ENCODE measurements at places on chromosomes 4 and X. TPM values are rescaled to one million over a fixed set of nuclear protein-coding genes. Genes with fewer than 3 reads are reported as not detected.

The PRR32 gene
- not detected for total RNA-seq

The NAT8L gene
- total RNA-seq = not detected

The HSD17B13 gene
- total RNA-seq = not detected

The APOOL gene
- 9.3 TPM for total RNA-seq

- DNase-seq = no peak
Observed at GRCh38 chr4:88964450-88964849, 92.5 kb downstream of the FAM13A start.

DNA sequence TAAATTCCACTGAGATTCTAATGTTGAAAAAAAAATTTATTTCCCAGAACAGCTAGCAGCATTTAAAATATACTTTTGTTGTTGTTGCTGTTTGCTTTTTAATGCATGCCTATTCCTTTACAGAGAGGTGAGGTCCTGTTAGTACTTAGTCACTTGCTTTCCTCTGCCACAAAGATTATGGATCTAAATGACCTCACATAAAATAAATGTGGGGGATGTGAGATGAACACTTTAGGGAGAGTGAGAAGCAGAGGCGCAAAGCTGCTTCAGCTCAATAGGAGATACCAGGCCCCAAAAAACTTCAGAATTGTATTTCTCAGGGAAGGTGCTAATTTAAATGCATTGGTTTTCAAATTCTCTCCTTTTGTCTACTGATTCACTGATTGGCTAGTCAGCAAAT, 4.0 kb downstream of the LDB2 start:
- DNase-seq = no peak

DNA sequence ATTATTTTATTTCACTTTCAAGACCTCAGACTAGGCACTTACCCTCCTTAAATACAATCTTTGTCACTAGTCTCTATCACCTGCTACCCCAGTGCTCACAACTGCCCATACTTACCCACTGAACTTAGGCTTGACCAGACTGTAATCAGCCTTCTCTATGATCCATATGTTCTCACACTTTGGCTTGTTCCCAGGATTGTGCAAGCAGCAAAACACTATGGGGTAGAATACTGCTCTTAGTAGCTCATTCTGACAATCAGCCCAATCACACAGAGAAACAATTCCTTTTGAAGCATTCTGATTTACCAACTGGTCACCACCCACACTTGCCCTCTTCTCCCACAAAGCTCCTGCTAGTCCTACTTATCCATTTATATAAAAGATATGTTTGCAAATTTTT, 878.3 kb downstream of the FSTL5 start:
- no peak for DNase-seq

DNA sequence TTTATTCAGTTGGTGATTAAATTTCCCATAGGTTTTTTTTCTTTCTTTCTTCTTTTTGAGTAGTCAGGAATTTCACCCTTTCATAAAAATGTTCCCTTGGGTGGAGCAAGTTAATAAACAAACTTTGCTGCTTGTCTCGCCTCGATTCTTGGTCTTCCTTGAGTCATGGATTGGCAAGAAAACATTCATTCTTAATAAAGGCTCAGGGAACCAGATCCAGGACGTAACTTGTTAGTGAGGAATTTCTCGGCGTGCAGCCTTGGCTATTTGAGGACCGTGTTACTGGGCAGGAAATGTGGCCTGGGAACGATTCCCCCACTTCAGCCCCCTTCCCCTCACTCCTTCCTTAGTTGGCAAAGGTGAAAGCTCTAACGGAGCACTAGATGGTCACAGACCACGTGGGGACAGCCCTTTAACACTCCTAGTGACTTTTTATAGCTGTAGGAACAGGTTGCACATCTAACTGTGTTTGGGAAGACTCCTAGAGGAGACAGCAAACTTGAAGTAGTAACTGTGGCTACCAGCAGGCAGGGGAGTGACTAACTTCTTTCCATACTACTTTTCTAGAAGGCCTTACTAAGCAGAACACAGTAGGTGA, 106.8 kb downstream of the UCHL1 start:
- DNase-seq = no peak

- DNase-seq = peak; percentile 58
Observed at GRCh38 chrX:13250826-13251580, 68.8 kb downstream of the ATXN3L start.

DNA sequence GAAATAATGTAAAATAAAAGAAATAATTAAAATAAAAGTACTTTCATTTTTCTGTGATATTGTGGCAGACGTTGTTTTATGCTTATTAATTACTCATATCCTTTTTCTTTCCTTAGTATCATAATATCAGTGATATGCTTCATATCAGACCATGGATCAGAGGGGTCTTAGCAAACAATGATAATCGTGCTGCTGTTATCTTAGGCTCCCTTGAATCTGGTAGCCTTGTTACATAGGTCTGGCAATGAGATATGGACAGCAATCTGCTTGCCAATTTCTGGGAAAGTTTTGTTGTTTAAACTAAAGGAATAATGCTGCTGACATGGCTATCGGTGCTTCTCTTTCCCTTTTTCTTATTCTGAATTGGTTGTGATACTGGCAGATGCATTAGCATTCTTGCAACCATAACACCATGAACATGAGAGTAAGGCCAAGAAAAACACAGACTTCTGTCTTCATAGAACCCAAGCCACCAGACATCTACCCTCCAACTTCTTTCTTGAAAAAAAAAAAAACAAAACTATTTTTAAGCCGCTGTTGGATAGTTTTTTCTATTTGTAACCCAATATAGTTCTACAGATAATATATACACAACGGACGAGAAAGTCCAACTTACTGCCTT, 16.4 kb downstream of the EPHA5 start:
- no peak for DNase-seq

- DNase-seq = no peak
Observed at GRCh38 chrX:19545651-19546050, 30.3 kb upstream of the MAP3K15 start.

DNA sequence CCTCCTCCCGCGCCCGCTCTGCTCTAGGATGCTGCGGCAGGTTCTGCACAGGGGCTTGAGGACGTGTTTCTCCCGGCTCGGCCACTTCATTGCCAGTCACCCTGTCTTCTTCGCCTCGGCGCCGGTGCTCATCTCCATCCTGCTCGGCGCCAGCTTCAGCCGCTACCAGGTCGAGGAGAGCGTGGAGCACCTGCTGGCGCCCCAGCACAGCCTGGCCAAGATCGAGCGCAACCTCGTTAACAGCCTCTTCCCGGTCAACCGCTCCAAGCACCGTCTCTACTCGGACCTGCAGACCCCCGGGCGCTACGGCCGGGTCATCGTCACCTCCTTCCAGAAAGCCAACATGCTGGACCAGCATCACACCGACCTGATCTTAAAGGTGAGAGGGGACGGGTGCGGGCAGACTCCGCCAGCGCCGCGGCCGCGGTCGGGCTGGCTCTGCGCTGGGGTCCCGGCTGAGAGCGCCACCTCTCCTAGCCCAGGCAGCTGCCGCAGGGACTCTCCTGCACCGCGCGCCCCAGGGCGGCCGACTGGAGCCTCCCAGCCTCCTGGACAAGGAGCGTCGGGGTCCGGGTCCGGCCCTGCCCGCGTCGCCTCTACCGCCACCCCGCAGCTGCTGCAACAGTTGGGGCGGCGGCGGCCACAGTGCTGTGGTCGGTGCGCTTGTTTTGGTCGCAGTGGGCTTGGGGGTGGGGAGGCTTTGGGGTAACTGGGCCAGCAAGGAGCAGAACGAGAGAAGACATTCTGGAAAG, at the start of gene PTCHD1:
TSS of gene PTCHD1 (plus strand) at position 2 of the 752 bp plus-strand sequence. CDS start at position 29, 27 bp downstream.
- DNase-seq = no peak

DNA sequence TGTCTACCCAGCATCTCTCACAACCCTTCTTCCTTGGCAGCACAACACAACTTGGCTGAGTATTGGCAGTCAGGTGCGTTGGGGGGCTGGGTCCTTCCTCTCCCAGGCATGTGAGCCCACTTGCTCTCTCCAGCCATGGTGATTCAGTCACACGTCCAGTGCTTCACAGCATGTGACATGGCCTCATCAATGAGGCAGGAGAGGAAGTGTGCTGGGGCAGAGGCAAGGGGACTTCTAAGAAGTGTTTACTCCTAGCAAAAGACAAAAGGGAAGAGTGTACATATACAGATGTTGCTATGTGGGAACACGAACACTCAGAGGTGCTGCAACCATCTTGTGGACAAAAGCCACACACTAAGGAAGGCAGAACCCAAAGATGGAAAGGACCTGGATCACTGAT, 380.8 kb downstream of the FBXW7 start:
- DNase-seq = no peak

GRCh38 chrX:115364670-115365069, 75.2 kb downstream of the LUZP4 start:
- DNase-seq = no peak

GRCh38 chr4:82761229-82761628, 37.4 kb downstream of the SCD5 start:
- DNase-seq = no peak

DNA sequence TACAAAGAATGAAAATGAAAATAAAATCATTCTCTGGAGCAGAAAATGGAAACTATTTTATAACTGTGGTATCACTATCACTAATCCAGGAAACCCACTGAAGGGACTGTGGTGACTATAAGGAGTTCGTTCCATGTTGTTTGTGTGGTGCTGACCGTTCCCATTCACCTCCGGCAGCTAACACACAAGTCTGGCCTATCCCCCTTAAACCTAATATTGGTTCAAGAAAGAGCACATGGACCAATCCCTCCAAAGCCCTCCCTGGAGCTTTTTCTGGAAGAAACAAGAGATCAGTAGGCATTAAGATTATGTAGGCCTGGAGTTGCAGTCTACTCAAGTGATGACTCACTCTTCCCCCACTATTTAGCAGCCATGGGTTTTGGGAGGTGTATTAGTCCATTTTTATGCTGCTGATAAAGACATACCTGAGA, 25.9 kb upstream of the FAM241A start:
- DNase-seq = no peak

DNA sequence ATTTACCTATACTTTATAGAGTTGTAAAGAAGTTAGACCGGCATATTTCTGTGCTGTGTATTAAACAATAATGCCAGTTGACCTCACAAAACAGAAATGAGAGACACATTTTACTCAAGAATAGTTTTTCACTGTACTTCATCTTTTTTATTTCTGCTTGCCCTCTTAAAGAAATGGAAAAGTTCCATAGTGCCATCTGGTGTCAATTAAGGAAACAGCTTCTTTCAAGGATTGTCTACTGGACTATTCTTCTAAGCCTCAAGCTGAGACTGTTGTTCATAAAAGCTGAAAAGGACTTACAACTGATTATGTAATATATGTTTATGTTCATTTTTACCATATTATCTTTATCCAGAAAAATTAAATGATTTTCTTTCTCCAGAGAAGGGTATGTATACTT, 1523.7 kb downstream of the ARAP2 start:
- no peak for DNase-seq
